ENCODE measurements at places on chromosomes 4 and X.

DNA sequence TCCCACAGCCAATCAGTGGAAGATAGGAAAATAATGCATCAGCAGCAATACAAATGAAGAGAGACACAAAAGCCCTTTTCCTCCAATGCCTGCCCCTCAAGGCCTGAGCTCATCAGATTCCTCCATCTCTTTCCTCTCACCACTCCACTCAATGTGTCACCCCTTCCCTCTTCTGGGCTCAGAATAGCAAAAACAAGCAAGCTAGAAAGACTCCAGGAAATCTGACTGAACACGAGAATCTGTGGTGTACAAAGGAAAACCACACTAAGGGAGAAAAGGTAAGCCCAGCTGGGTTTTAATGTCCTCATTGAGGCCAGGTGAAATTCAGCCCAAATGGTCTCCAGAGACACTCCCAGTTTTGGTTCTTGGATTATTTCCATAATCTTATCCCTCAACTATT, 46.3 kb downstream of the ARHGEF9 start:
- no peak for DNase-seq

GRCh38 chrX:106302304-106302703, 134.2 kb downstream of the PWWP3B start:
- no peak for DNase-seq

GRCh38 chr4:109655396-109655795, 47.8 kb downstream of the CASP6 start:
- no peak for DNase-seq

DNA sequence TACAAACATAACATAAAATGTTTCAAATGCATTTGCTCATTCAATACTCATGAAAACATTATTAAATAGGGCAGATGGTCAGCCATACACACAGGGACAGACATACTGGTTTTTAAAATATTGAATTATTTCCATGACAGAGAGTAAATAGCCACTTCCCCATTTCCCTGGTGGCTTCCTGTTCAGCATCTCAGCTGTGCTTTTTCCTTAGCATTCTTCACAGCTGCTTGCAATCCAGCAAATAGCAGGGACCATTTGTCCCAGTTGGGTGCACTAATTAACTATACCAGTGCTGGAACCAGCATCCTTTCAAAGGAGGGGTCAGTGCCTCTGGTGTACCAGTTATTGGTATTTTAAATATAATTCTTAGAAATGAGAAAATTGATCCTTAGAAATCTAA, 964.7 kb downstream of the RAB28 start:
- DNase-seq: no peak

DNA sequence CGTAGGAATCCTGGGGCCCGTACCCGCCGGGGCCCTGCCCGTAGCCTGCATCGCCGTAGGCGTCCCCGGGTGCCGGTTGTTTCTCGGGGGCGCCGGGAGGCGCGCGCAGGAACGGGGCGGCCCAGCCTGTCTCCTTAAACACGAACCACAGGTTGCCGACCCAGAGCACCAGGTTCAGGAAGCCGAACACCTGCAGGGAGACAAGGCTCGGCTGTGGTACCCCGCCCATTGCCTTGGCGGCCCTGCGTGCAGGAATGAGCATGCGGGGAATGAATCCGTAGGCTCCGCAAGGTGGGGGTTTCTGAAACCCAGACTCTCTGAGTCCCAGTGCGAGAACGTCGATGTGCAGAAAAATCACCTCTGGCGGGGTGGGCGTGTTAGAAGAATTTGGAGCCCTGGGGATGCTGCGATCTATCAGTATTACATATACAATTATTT, 5.4 kb upstream of the PRICKLE3 start:
- no peak for DNase-seq
